ENCODE measurements at places on chromosomes 12 and 14. TPM values are rescaled to one million over a fixed set of nuclear protein-coding genes. Genes with fewer than 3 reads are reported as not detected.

- no peak overlapping the region for H3K27ac ChIP-seq
- no peaks in the 10 kb centered on the region for H3K36me3 ChIP-seq
- no peak overlapping the region for H3K4me3 ChIP-seq
- H3K27me3 ChIP-seq, result no peaks in the 10 kb centered on the region
- DNase-seq, result no peak
Observed at GRCh38 chr12:68480526-68480925, 130.2 kb upstream of the RAP1B start.

GRCh38 chr12:608413-608812 lies 54.8 kb downstream of the NINJ2 start:
- no peak for DNase-seq
- no peak overlapping the region for H3K27ac ChIP-seq
- peaks cover 5% of the 10 kb centered on the region for H3K4me1 ChIP-seq
- H3K36me3 ChIP-seq, result no peaks in the 10 kb centered on the region
- no peak overlapping the region for H3K4me3 ChIP-seq
- no peaks in the 10 kb centered on the region for H3K27me3 ChIP-seq

CD4 gene
- 3.0 TPM for total RNA-seq

GRCh38 chr12:2406903-2407302 lies 354.1 kb downstream of the CACNA1C start:
- H3K4me1 ChIP-seq, result no peaks in the 10 kb centered on the region
- H3K27me3 ChIP-seq, result no peaks in the 10 kb centered on the region
- no peak for DNase-seq
- no peak overlapping the region for H3K27ac ChIP-seq

HPD gene
- 3.0 TPM for total RNA-seq

DNA sequence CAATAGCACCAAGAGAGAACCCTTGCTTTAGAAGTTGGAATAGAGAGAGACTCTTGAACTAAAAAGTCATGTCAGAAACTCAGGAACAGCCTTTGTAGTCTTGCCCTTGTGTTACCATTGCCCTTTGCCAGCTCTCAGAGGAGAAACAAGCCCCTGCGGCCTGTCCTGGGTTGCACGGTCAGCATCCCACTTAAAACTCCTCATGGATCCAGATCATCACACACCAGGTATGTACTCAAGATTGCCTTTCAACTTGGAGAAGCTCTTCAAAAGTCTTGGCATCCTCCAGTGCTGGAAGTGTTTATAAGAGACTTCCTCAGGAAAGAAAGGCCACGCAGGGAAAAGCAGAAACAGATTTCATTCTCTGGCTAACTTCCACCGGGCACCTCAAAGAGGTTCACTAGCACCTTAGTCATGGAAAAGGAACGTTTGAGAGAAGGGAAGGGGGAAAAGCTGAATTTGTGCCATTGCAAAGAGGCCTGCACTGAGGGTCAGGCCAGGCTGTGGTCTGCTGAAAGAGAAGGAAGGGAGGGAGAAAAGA lies 594.2 kb downstream of the MED13L start:
- H3K27me3 ChIP-seq, result no peaks in the 10 kb centered on the region
- H3K4me1 ChIP-seq, result no peaks in the 10 kb centered on the region
- H3K36me3 ChIP-seq, result no peaks in the 10 kb centered on the region
- H3K27ac ChIP-seq, result no peak overlapping the region
- H3K4me3 ChIP-seq, result no peak overlapping the region
- DNase-seq, result no peak

GRCh38 chr12:127130506-127131124 lies 1136.4 kb upstream of the TMEM132C start:
- no peak overlapping the region for H3K27ac ChIP-seq
- no peaks in the 10 kb centered on the region for H3K4me1 ChIP-seq
- no peaks in the 10 kb centered on the region for H3K36me3 ChIP-seq

DNA sequence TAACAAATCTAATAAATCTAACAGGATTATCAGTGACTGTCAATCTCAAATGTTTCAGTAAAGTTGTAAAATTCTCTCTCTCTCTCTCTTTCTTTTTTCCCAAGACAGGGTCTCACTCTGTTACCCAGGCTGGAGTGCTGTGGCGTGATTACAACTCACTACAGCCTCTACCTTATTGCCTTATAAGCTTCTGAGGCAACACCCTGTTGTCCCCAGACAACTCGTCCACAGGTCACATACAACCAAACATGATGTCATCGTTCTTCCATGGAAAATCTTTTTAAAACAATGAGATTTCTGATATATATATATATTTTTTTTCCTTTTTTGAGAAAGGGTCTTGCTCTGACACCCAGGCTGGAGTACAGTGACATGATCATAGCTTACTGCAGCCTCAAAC lies 151.4 kb upstream of the RGS6 start:
- H3K4me1 ChIP-seq, result no peaks in the 10 kb centered on the region
- H3K4me3 ChIP-seq, result no peak overlapping the region
- no peaks in the 10 kb centered on the region for H3K27me3 ChIP-seq

DNA sequence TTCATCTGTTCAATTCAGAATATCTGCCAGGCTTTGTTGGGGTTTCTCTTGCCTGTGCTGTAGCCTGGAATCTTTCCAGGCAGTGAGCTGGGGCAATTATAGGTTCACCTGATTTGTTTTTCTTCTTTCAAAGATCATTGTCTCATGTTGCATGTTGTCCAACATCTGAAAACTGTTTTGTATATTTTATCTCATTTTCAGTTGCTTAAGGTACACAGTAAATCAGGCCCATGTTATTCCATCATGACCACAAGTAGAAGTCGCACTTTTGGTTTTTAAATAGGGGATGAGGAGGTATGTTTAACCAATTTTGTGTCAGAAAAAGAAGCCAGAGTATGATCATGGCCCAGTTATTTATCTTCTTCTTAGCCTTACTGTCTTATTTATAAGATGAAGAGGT lies 24.9 kb upstream of the FUT8 start:
- no peaks in the 10 kb centered on the region for H3K36me3 ChIP-seq
- H3K4me3 ChIP-seq, result no peak overlapping the region
- no peak for DNase-seq
- no peaks in the 10 kb centered on the region for H3K4me1 ChIP-seq

DNA sequence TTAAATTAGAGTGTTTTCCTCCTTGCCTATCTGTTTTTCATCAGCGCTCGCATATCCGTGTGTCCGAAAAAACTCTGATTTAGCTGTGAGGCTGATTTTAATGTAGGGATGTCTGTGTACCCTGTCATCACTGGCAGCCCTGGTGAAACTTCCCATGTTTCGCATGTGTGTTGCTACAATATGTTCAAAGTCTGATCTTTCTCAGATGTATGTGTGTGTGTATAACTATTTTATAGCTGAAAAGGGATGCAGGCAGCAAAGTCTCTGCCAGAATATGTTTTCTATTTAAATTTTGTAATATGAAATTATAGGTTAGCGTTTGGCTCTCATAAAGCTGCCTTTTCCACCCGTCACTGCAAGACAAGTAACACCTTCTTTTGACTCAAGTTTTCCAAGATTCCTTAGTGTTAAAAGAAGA lies 154.8 kb downstream of the TMTC2 start:
- DNase-seq, result no peak
- no peaks in the 10 kb centered on the region for H3K4me1 ChIP-seq
- H3K27me3 ChIP-seq, result no peaks in the 10 kb centered on the region
- no peaks in the 10 kb centered on the region for H3K36me3 ChIP-seq
- H3K27ac ChIP-seq, result no peak overlapping the region

DNA sequence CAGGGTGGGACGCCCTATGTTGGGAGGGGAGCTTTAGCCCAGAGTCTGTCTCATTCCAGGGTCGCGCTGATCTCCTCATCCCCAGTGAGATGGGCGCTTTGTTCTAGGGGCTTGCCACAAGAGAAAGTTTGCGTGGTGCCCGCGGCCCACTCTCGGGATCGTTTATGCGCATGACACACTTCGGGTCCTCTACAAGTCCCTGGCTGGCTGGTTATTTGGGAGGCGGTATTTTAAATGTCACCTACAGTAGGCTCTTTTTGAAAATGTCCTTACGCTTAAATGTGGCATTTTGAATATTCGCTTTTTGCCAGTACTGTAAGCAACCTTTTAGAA lies 541 bp downstream of the GOLT1B start:
- H3K27me3 ChIP-seq, result no peaks in the 10 kb centered on the region
- peaks cover 43% of the 10 kb centered on the region for H3K4me1 ChIP-seq
- H3K4me3 ChIP-seq, result peak overlapping the region; percentile 83
- H3K36me3 ChIP-seq, result no peaks in the 10 kb centered on the region
- H3K27ac ChIP-seq, result peak overlapping the region; percentile 90

DNA sequence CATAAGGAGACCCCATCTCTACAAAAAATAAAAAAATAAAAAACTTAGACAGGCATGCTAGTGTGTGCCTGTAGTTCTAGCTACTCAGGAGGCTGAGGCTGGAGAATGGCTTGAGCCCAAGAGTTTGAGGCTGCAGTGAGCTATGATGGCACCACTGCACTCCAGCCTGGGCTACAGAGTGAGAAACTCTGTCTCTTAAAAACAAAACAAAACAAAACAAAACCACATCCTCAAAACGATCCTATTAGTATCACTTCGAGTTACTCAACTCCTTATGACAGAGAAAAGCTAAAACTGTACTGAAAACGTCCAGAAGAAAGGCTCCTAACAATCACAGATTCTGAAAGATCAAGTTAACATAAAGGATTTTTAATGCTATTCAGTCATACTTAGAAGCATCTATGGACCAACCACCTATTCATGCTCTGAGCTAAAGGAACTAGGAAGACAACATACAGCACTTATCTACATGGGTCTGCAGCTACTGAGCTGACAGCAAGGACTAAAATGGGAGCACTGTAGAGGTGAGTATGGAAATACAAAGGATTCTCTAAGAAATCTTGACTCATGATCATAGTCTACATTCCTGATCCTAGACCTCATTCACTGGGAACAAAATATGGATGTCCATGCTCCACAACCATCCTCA lies 75.3 kb upstream of the DUSP6 start:
- no peak for DNase-seq
- no peak overlapping the region for H3K4me3 ChIP-seq
- H3K4me1 ChIP-seq, result no peaks in the 10 kb centered on the region
- H3K27ac ChIP-seq, result no peak overlapping the region
- no peaks in the 10 kb centered on the region for H3K36me3 ChIP-seq
- no peaks in the 10 kb centered on the region for H3K27me3 ChIP-seq

DNA sequence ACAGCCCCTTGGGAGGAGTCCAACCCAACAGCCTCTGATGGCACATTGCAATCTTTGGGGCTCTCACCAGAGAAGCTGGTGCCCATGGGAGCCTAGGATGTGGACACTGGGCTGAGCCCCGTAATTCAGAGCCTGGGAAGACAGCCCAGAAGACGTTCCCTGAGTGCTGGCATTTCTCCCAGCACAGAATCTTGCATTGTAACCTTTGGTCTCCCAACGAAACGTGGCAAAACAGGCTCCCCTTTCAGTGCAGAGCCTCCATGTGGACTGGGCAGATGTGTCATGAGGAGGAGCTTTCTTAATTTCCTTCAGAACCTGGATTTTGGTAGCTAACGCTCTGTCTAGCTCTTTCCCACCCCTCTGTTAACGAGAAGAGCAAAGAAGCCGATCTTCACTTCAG lies 26.3 kb downstream of the BATF start:
- DNase-seq, result no peak
- no peaks in the 10 kb centered on the region for H3K27me3 ChIP-seq
- no peak overlapping the region for H3K4me3 ChIP-seq
- H3K36me3 ChIP-seq, result no peaks in the 10 kb centered on the region
- no peak overlapping the region for H3K27ac ChIP-seq
- H3K4me1 ChIP-seq, result no peaks in the 10 kb centered on the region

GRCh38 chr12:30450226-30450625 lies 245.4 kb downstream of the IPO8 start:
- no peak overlapping the region for H3K27ac ChIP-seq
- no peak for DNase-seq
- H3K4me1 ChIP-seq, result no peaks in the 10 kb centered on the region
- H3K4me3 ChIP-seq, result no peak overlapping the region
- H3K36me3 ChIP-seq, result no peaks in the 10 kb centered on the region

DNA sequence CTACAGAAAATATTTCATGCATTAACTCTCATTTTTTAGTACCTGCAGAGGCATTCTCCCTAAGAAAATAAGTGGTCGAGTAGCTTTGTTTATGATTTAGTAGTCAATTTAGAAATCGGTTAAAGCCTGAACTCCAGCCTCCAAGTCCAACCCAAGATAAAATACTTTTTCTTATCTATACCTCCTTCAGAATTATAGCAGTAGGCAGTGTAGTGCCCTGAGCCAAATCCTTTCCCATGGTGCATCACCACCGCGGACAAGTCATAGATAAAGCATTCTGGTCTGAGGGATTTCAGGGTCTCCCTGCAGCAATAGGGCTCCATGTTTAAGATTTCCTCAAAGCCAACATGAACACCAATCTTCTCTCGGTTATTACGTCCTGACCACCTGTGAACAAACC lies 30.5 kb downstream of the USP44 start:
- no peak overlapping the region for H3K27ac ChIP-seq
- H3K4me3 ChIP-seq, result no peak overlapping the region
- H3K36me3 ChIP-seq, result no peaks in the 10 kb centered on the region
- DNase-seq, result no peak
- no peaks in the 10 kb centered on the region for H3K27me3 ChIP-seq

GRCh38 chr14:103384450-103385151 lies 614 bp upstream of the MARK3 start:
- peak overlapping the region; percentile 98 for H3K27ac ChIP-seq
- H3K4me1 ChIP-seq, result peaks cover 25% of the 10 kb centered on the region
- no peaks in the 10 kb centered on the region for H3K27me3 ChIP-seq

ANKS1B gene
- total RNA-seq, result 2.1 TPM

LRIG3 gene
- total RNA-seq, result 71.6 TPM

ACSS3 gene
- total RNA-seq, result 27.7 TPM

PA2G4 gene
- total RNA-seq, result 49.4 TPM

- H3K4me1 ChIP-seq, result no peaks in the 10 kb centered on the region
- no peak overlapping the region for H3K27ac ChIP-seq
- no peak overlapping the region for H3K4me3 ChIP-seq
- DNase-seq, result no peak
- no peaks in the 10 kb centered on the region for H3K36me3 ChIP-seq
- no peaks in the 10 kb centered on the region for H3K27me3 ChIP-seq
Observed at GRCh38 chr12:99334285-99335056, 313.1 kb upstream of the GARIN6 start.

GRCh38 chr12:113366827-113367226 lies 8.4 kb downstream of the PLBD2 start:
- no peak overlapping the region for H3K27ac ChIP-seq
- DNase-seq, result no peak
- no peaks in the 10 kb centered on the region for H3K27me3 ChIP-seq
- no peaks in the 10 kb centered on the region for H3K4me1 ChIP-seq
- no peaks in the 10 kb centered on the region for H3K36me3 ChIP-seq

LGMN gene
- 41.8 TPM for total RNA-seq

DNA sequence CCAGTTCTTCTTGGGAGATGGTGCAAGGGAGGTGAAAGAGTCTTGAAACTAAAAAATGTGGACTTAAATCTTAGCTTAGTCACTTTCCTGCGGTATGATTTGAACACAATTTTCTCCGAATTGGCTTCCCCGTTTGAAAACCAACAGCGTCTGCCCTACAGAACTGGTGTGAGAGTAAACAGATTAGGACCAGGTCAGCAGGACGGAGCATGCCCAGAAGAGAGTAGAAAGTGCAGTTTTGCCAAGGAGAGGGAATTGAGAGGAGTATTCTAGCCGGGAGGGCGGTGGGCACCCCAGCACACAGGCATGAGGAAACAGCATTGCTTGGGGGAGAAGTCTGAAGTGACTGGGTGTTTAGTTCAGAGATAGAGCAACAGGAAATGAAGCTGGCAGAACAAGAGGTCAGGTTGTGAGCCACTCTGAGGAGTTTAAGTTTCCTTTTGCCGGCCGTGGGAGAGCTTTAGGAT lies 927.1 kb downstream of the VRK1 start:
- H3K4me1 ChIP-seq, result no peaks in the 10 kb centered on the region
- H3K27me3 ChIP-seq, result no peaks in the 10 kb centered on the region
- H3K4me3 ChIP-seq, result no peak overlapping the region
- DNase-seq, result no peak
